ENCODE measurements at places on chromosomes 11 and 22.

DNA sequence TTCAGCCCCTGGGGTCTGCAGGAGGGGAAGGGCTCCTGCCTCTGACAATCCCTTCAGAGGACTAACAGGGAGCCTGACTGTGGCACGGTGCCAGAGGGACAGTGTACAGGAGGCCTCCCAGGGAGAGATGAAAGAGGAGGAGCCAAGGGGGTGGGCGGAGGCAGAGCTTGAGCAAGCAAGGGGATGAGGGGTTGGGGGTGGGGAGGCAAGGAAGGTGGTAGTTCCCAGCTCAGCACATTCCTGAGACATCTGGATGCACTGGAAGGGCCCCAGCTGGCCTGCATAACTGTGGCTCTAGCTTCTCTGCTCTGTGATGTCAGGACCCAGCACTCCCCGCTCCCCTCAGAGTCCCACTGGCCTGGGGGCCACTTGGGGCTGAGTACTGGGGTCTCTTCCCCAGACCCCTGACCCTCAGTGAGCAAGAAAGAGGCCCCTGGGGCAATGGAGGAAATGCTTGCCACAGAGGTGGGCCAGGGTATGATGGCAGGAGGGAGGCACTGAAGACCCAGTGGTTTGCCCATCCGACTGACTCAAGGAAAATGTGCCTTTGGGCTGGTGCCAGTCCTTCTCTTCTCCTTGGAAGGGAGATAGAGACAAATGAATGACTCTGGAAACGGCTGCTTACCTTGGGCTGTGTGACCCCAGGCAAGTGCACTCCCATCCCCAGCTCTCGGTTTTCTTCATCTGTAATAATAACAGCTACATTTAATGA is 13.3 kb downstream of the CREB3L1 start:
- no peak for DNase-seq

GRCh38 chr11:77091146-77091940 is 11.3 kb upstream of the OMP start:
- peak; percentile 77 for DNase-seq

DNA sequence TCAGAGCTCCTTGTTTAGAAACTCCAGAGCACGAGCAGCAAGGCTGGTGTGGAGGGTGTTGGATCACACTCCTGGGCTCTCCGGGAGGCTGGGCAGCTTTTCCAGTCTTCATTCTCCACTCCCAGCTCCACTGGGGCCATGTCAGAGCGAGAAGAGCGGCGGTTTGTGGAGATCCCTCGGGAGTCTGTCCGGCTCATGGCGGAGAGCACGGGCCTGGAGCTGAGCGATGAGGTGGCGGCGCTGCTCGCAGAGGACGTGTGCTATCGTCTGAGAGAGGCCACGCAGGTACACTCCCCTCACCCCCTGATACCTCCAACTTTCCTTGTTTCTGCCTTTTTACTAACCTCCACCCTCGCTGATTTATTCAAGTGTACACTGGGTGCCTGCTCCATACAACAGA is 4.5 kb downstream of the TAF6L start:
- DNase-seq, result no peak

DNA sequence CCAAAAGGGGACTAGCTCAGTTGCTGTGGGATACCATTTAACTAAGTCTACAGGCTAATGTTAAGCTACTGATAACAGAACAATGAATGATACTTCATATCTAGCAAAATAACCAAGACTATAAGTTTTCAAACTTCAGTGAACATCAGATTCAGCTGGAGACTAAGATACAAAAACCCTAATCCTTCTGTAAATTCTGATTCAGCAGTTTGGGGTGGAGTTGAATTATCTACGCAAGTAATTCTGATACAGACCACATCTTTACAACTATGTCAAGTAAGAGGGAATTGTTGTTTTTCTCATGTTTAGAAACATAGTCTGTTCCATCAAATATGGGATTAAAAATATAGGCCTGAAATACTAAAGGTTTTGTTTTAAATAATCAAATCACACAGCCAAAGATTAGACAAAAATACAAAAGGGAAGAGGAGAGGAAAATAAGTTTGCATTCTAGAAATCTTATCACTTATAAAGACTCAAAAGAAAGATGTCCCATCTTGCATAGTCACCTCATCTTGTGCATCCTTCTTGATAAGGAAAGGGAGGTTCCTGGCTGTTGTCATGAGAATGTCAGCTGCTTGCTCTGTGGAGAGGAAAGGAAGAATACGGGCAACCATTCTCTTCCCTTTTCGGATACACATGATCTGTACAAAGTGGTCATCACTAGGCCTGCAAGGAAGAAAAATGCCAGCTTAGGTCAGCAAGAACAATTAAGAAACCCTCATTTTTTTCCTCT is 21.4 kb downstream of the PATL1 start:
- no peak for DNase-seq

GRCh38 chr11:115238791-115239190 is 265.4 kb downstream of the CADM1 start:
- no peak for DNase-seq

DNA sequence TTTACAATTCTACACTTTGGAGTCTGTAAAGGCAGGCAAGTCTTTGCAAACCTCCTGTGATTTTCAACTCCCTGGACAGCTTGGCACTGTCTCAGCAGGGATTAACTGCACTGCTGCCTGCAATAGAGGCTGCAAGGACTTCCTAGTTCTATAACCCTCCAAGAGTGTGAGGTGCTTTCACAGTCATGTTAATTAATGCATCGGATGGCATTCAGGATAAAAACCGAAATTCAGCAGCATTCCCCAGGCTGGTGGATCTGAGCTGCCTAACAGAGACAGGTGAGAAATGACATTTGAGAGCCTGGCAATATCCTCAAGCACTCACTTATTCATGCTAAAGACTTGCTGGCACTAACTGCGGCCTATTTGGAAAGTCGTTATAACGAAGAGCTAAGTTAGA is 85.0 kb downstream of the LARGE1 start:
- DNase-seq, result no peak

DNA sequence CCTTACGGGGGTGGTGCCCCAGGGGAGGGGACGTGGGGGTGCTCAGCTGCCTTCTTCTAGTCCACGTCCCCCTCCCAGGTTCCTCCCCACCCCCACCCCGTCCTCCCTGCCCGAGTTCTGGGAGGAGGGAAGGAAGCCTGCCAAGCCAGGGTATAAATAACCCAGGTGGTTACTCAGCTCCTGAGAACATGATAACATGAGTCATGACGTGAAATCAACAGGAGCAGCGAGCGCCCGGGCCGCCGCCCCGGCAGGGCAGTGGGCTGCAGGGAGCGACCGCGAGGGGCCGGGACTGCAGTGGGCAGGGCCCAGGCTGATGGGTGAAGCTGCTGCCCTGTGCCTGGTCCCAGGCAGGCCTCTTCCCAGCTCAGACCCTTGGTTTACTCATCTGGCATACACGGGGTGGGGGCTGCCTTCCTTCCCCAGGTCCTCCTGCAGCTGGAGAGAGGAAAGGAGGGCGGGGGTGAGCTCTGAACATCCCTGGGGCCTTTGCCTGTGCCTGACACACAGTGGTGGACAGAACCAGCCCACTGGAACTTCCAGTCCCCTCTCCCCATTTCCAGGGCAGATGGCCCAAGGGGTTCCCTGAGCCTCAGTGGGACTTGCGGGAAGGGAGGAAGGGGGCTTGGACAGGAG is 8.8 kb upstream of the PDGFB start:
- DNase-seq, result no peak

- DNase-seq, result no peak
Measured at GRCh38 chr11:70645537-70645936, 247.2 kb downstream of the CTTN start.

DNA sequence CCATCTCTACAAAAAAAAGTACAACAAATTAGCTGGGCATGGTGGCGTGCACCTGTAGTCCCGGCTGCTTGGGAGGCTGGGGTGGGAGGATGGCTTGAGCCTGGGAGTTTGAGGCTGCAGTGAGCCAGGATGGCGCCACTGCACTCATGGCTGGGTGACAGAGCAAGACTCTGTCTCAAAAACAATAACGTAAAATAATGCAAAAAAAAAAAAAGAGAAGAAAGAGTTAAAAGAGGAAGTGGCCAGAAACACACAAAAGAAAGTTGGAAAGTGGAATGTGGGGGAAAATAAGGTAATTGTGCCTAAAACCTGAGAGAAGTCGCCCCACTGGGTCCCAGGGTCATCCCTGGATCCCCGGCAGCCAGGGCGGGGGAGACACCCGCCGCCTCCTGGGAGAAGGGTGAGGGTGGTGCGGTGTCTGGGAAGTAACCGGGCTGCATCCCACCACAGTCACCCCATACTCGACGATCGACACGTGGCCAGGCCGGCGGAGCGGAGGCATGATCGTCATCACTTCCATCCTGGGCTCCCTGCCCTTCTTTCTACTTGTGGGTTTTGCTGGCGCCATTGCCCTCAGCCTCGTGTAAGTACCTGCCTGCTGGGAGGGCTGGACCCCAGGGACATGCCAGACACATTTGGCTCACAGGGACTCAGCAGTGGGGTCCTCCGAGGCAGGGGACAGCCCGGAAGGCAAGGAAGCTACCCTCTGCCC is 8.1 kb downstream of the UPK3A start:
- no peak for DNase-seq

DNA sequence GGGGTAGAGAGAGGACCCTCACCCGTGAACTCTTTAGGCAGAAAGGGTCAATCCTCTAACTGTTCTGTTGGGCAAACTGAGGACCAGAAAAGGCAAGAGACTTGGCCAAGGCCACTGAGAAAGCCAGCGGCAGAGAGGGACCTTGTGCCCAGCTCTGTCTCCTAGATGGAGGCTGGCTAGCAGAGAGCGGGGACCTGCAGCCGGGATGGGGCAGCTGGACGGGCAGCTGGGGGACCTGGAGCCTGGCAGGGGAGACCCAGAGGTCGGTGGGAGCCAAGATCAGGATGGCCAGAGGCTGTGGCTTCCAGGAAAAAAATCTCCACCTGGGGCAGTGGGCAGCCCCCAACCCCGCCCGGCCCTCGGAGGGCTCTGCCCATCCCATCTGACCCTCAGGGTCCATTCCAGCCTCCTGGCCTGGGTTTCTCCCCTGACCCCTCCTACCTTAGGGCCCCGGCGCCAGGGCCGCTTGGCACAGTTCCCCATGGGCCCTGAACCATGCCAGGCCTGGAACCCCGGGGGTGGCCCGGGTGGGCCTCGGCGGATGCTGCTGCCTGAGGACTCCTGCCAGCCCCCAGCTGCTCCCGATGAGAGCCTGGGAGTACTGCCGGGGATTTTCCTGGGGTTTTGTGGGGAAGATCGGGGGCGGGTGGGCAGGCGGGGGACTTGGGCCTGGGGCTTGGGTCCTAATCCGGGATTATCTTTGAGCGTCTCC is at the start of gene CABP2:
CABP2 (minus strand) TSS at position 603 of the 712 bp plus-strand sequence; CDS start at position 483, 120 bp downstream.
- no peak for DNase-seq

DNA sequence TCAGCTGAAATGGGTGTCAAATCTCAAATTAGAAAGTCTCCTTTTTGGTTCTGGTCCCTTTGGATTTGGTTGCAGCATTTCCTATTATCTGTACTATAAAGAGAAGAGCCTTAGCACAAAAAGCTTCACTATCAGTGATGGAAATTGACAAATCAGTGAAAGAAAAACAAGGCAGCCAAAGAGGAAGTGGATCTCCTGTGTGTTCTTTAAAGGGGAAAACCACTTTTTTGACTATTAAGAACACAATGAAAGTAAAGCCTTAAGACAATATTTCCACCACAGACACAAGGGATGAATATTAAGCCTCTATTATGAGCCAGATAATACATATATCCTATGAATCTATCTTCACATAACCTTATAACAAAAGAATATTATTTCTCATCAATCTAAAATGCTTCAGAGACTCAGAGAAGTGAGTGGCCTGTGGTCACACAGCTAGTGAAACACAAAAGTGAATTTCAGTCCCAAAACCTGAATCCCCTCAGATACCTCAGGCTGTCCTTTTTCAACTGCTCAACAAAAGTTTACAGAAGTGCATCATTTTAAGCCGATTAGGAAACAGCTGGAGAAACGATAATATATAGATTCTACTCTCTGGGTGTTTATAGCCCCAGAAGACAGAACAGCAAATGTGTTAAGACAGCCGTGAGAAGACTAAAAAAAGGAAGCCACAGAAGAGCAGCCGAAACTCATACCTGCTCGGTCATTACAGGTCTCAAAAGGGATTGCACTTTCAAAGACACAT is 24.4 kb upstream of the FSHB start:
- DNase-seq, result no peak

DNA sequence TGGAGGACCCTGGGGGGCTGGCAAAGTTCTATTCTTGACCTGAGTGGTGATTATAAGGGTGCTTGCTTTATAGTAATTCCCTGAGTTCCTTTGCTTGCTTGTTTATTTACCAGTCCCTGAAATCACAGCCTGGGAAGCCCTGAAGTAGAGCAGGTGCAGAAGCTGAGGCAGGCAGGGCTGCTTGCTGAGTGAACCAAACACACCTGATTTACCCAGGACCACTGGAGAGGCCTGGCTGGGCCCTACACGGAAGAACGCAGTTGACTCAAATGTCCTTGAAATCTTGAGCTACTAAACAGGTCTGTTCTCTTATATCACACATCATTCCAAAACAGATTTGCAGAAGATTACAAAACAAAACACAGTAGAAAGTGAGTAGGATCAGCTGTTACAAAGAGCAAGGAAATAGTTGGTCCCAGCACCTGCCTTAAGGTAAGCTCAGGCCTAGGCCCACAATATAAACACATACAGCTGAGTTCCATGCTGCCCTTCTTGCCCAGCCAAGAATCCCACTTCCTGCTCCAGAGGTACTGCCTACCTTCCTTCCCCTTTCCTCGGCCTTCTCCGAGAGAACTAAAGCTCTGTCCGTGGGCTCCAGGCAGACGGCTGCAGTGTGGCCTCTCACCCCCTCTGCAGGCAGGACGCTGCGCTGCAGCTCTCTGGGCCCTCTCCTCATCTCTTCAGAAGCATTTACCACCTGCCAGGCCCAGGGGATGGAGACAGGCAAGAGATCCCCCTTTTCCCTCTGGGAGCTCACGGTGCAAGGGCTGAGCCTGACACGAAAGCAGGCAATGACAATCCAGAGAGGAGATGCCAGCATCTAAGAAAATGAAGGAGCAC is 46.1 kb upstream of the SCUBE2 start:
- peak; percentile 20 for DNase-seq

- no peak for DNase-seq
Measured at GRCh38 chr11:69193151-69193550, 37.4 kb downstream of the SMIM38 start.

- DNase-seq, result no peak
Measured at GRCh38 chr11:12292766-12293165, 84.6 kb upstream of the PARVA start.

- DNase-seq, result peak; percentile 86
Measured at GRCh38 chr22:30286813-30287647, 2.3 kb downstream of the CASTOR1 start.

DNA sequence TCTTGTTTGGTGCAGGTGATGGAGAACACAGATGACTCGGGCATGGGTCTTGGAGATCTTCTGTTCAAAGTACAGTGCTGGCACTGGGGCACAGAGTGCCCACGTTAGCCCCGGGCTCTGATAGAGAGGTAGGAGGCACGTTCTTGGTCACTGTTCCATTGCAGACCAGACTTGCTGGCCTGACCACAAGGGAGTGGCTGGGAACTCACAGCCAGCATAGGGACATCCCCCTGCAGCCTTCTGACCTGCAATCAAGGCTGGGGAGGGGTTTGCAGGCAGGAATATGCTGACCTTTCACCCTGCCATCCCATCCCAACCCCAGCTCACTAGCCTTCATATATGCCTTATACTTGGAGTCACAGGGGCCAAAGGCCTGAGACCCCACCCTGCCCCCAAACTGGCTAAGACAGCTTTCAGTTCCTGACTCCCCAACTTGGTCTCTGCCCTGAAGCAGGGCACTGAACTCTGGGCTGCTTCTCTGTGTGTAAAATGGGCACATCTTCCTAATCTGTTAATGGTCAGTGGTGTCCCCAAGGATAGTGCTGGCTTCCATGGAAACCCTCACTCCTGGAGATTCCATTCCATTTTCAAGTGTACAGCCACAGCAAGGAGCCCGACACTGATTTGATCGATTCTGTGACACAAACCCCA is 4.6 kb downstream of the MRPL49 start:
- DNase-seq, result no peak

GRCh38 chr11:16596231-16596630 is 142.2 kb upstream of the C11orf58 start:
- no peak for DNase-seq

- no peak for DNase-seq
Measured at GRCh38 chr11:131923309-131923708, 552.9 kb downstream of the NTM start.

All from naive thymus-derived CD4-positive, alpha-beta T cell (primary cell).